ENCODE measurements at places on chromosomes 4 and X.

DNA sequence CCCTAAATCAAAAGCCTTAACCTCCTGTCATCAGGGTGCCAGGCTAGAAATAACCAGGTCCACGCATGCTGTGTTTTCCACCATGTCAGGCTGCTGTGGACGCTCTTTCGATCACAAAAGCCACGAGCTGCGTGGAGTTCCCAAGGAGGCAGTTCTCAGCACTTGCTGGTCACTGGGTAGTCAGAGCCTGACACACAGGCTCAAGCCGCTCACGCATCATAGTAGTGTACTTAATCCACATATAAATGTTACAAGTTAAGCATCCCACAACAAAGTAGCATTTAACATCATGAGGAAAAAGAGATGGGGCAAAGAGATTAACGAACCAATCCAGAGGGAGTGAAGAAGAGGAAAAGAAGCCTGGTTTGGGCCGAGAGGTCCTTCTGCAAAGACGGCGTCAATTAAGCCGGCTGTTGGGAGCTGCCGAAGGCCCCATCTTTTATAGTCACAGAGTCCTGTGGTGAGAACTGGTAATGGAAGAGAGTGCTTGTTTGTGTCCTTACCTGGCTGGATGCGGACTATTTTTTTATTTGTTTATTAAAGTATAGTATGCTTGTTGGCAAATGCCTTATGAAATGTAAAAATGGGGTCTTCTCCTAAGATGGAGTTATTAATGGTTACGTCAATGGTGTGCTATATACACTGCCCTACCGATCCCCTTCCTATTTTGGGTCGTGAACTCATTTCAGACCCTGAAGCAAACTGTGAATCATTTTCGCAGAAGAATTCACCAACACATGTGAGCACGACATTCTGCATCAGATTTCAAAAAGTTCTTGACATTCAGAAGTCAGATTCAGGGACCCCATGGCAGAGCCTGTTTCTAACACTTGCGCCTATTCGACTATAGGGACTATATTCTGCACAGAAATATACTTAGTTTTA is 675 bp downstream of the PRIMPOL start:
- DNase-seq, result no peak

DNA sequence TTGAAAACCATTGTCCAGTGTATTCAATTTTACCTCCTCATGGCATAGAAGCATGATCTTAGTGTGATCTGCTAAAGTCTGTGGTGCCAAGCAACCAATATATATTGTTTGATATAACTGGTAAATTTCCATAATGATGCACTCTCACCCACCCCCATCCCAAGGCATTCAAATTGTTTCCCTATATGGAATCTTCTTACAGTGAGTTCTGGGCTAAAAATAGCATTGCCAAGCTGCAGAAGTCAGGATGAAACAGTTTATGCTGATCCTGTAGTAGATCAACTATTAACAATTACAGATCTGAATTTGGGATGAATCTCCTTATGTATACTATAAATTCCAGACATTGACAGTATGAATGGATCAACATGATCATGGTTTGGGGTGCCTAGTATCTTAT is 20.9 kb downstream of the FGF13 start:
- no peak for DNase-seq

DNA sequence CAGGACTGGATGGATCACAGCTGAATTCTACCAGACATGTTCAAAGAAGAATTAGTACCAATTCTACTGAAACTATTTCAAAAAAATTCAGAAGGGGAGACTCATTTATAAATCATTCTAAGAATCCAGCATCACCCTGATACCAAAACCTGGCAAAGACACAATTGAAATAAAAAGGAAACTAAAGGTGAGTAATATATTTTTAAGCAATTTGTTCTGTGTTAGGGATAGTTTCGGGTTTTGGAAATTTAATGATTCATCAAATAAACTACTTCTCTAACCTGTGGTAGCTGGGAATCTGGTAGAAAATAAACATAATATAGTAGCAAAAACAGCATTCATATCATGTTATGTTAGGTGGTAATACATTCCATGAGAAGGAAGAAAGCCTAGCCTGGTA is 662.2 kb upstream of the BOD1L1 start:
- DNase-seq, result no peak

DNA sequence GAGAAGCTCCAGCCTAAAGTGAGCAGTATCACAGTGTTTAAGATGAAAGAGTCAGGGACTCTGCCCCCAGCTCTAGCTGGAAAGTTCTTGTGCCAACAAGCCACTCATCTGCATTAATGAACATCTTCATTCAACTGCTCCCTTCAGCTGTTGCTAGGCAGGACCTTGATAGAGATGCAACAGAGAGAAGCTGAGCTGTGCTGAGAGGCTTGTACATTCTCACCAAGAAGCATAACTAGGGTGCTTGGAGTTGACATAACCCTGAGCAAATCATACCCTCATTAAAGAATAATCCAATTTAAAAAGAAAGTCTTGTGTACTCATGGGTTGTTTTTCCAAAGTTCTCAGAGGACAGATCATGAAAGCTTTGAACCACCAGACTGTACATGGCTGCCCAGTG is 63.2 kb downstream of the ATXN3L start:
- DNase-seq, result no peak

DNA sequence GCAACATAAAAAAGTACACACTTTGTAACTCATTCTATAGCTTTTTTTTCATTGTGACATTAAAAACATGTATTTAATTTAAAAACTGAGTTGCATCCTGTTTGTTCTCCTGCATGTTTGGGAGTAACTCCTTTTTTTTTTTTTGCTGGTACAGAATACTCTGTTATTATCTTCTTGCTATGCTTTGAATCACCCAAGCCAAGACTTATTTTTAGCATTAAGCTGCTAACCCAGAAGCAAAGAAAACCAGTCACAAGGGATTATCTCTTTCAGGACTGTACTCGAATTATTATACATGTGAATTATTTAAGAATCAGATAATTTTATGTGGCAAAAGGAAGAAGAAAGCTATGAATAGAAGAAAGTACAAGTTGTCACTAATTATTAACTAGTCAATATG is 194.9 kb downstream of the ADAMTS3 start:
- no peak for DNase-seq

DNA sequence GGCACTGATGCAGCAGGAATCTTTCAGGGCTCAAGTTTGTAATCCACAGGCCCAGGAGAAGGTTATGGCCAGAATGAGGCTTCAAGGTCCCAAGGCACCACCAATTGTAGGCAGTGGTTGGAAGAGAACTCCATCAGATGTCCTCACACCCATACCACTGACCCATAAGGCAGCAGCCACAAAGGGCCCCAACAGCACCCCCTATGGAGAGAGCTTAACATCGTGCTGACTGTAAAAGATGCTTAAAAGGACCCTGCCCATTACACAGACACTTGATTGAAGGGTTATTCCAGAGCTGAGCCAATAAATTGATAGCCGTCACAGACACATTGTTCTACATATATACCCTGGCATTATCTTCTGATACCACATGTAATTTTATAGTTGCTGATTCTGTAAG is 113.7 kb downstream of the SOWAHB start:
- DNase-seq, result no peak

DNA sequence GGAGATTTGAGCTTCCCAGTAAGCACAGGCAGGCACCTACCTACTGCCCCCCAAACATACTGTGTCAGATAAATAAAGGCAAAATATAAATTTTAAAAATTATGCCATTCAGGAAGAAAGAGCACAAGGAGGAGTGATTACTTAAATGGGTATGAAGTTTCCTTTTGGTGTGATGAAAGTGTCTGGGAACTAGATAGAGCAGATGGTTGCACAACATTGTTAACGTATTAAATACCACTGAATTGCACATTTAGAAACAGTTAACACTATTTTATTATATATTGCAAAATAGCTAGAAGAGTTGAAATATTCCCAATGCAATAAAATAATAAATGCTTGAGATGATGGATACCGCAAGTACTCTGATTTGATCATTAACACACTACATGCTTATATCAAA is 374.7 kb upstream of the FGF13 start:
- DNase-seq, result no peak

Data from substantia nigra (tissue), 51 donors.